ENCODE measurements at places on chromosomes 2 and 18. TPM values are rescaled to one million over a fixed set of nuclear protein-coding genes. Genes with fewer than 3 reads are reported as not detected.

GRCh38 chr18:13039806-13040205, 48.6 kb downstream of the CEP192 start:
- no peak for DNase-seq

- no peak for DNase-seq
These were observed 46.4 kb downstream of the UXS1 start for GRCh38 chr2:106147665-106148064.

DUSP2 gene
- 2.3 TPM for polyA plus RNA-seq

GRCh38 chr2:202883987-202884675, 12.6 kb upstream of the ICA1L start:
- DNase-seq: no peak

- DNase-seq: no peak
These were observed 389.5 kb downstream of the RND3 start for GRCh38 chr2:150097901-150098531.

Measured in muscle of arm (tissue), 14 donors.